ENCODE measurements at places on chromosomes 6 and 20.

GRCh38 chr6:37827603-37828265 is 8.2 kb downstream of the ZFAND3 start:
- no peak for DNase-seq

GRCh38 chr6:13368079-13368730 is 39.9 kb upstream of the TBC1D7 start:
- no peak for DNase-seq

GRCh38 chr20:20736303-20736702 is 23.9 kb upstream of the RALGAPA2 start:
- no peak for DNase-seq

DNA sequence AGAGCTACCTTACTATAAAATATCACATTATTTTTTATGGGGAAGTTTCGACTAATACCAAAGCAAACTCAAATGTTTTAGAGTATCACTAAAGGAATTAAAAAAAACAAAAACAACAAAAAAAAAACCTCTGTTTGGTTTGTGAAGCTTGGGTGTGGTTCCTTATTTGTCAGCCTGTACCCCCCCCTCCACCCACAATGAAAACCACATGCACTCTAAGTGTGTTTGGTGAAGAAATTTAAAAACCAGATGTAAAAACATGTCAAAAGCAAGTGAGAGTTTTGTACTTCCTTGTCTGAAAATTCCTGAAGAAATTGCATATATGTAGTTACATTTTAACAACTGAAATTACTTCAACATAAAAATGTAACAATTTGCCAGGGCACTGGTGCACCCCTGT is 3.1 kb downstream of the STK38 start:
- no peak for DNase-seq

GRCh38 chr20:39048000-39048696 is 86.0 kb downstream of the DHX35 start:
- peak; percentile 81 for DNase-seq

DNA sequence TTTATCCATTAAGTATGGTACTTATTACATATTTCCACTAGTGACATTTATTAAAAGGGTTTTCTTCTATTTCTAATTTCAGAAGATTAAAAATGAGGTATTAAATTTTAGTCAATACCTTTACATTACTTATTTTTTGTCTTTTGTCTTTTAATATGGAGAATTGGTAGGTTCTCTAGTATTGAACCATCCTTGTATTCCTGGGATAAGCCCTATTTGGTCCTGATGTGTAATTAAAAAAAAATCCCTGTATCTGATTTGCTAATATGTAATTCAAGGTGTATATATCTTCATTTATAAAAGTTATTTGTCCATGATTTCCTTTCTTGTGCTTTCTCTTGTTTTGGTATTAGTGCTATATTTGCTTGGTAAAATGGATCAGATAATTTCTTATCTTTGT is 153.7 kb downstream of the TRMT11 start:
- no peak for DNase-seq

DNA sequence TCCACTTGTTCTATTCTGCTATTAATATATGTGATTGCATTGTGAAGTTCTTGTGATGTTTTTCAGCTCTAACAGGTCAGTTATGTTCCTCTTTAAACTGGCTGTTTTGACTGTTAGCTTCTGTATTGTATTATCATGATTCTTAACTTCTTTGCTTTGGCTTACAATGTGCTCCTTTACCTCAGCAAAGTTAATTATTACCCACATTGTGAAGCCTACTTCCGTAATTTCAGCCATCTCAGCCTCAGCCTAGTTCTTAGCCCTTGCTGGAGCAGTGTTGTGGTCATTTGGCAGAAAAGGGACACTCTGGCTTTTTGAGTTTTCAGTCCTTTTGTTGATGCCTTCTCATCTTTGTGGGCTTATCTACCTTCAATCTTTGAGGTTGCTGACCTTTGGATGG is 440.2 kb downstream of the TBC1D32 start:
- no peak for DNase-seq

DNA sequence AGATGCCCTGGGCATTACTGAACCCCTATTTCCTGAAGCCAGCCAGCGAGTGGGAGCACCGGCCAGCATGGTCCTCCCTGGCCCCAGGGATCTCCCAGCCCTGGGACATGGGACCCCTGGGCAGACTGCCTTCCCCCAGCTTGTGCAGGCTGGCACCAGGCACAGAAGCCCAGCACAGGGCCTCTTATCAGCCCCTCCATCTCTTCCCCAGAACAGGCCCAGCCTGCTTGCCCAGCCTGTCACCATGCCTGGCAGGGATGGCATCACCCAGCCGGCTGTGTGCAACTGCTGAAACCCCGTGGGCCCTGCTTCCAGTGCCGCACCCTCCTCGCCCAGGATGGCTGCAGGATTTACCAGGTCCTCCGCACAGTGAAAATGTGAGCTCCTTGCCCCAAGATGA is 6.1 kb upstream of the OSBPL2 start:
- DNase-seq = no peak

DNA sequence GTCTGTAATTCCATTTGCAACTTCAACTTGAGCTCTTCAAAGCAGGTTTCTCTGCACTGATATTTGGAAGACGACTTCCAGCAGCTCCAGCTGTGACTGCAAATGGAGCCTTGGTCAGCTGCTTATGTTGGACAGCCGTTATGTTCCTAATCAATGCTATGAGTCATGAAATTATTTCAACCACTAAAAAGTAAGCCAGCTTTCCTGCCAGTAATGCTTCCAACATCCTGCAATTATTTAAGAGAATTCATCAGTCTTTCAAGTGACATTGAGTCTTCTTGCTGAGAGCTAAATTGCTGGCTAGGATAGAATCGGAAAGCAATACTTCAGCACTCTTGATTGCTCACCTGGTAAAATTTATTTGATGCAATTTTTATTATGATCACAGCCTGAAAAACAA is 375.7 kb downstream of the MMUT start:
- no peak for DNase-seq

DNA sequence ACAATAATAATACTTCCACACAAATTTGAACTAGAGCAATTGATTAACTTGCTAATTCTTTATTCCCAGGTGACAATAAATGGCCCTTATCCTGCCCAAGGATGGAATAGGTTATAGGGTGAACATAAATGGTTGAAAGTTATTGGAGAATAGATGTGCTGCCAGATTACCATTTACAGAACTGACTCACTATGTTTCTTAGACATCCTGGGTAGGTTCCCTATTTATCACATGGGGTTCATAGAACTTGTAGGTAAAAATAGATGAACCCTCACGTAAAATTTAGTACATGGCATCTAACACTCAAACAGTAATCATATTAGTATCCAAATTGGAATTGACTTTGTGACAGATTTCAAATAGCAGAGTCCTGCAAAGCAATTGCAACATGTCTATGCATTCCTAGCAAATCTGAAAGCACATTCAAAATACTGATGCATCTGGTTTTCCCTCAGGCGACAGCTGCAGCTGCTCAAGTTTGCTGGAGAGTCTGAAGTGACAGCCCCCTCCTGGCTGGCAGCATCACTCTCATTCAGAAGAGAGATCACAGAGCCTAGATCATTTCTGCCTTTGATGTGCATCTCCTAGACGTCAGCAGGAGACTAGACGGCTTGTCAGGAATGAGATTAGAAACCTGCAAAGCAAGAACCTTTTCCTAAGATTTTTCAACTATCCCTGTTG is 80.2 kb upstream of the RNF217 start:
- DNase-seq = no peak

DNA sequence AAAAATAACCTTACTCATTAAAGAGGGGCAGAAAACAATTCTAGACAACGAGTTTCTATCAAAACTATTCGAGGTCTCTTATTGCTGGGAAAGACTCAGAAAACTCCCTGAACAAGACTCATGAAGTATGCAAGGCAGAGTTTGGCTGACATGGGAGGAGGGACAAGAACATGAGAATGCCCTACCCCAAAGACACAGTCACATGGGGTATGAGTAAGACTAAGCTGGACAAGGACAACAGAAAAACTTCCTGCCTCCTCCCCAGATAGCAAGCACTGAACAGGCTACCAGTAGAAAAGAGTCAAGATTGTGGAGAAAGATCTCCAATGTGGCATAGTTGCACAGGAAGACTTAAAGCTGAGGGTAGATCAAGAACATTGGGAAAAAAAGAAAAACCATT is 39.7 kb upstream of the PHIP start:
- no peak for DNase-seq

DNA sequence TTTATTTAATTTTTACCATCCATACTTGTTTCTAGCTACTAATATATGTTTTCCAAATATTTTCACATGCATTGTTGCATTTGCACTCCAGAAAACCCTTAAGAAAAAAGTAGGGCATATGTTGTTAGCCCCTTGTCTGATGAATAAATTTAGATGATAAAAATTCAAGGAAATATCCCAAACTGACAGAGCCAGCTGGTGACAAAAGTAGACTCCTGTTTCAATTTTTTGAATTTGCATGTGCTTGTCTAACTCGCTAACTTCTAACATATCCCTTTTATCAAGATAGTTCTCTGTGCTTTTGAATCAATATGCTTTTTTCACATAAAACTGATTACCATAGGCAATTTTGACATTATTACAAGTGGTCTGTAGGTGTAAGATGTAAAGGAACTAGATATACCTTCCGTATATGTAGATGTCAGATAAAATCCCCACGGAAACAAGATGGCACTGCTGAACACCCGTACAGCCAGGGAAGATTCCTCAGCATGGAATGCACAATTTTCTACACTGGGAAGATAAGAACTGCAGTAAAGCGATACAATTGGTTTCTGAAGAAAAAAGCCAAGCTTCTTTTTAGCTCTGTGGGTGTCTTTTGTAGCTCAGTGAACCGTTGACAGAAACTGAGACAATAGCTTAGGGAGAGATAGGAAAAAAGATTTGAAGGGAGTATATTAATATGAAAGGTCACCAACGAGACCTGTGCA is 437.6 kb upstream of the RNF217 start:
- DNase-seq = no peak

DNA sequence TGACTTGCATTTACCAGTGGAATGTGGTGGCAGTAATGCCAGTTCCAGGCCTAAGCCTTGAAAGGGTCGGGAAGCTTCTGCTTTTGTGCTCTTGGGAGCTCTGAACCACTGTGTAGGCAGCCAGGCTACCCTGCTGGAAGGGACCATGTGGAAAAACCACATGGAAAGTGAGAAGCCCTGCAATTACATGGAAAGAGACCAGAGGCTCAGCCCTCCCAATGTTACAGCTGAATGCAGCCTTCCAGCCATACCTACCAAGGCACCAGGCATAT is 14.9 kb upstream of the KCNB1 start:
- no peak for DNase-seq

DNA sequence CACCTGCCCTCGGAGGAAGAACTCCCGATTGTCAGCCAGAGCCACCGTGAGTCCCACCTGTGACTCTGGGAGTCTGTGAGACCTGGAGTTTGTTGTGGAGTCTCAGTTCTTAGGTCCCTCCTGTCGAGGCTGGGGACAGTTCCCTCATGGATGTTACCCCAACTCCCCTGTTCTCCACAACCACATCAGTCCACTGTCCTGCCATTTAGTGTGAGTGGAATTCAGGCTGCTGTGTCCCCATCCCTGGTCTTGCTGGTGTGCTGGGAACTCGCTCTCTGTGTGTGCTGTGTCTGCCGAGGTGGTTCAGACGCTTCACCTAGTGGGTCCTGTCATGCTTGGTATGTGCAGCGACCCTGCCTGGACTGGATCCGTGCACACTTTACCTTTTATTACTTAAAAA is 163.2 kb downstream of the DTNBP1 start:
- no peak for DNase-seq

- peak; percentile 55 for DNase-seq
Observed at GRCh38 chr6:108133594-108134179, 32.1 kb upstream of the NR2E1 start.

DNA sequence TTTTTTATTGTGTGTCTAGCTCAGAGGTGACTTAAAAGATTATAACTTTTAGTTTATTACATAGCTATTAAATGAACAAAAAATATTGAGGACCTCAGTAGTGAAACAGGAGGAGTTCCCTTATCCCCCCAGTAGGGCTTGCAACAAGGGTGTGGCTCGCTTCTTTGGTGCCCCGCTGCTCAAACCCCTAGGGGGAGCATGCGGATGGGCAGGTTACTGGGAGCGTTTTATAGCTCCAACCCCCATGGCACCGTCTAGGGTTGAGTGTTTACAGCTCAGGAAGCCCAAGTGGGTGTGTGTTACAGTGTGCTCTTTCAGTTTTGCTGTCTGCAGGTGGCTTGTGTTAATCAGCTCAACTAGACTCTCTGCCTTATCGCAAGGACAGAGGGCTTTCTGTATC is 1513.7 kb downstream of the GRIK2 start:
- no peak for DNase-seq

DNA sequence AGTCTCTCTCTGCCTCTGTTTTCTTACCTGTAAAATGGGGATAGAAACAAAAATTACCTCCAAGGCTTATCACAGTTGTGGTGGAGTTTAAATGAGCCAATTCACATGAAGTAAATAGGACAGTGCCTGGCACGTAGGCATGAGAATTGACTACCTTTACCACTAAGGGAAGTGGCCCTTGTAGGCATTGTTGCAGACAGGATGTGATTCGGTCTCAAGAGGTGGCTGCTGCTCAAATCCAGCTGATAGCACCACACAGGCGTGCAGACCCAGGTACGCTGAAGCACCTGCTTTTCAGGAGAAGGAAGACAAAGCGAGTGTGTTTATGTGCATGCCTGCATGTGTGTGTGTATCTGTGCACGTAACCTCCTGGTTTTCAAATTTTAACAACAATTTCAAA is 108.6 kb downstream of the EYA2 start:
- DNase-seq = no peak

GRCh38 chr6:41729624-41730023 is 5.8 kb downstream of the TFEB start:
- DNase-seq = no peak

DNA sequence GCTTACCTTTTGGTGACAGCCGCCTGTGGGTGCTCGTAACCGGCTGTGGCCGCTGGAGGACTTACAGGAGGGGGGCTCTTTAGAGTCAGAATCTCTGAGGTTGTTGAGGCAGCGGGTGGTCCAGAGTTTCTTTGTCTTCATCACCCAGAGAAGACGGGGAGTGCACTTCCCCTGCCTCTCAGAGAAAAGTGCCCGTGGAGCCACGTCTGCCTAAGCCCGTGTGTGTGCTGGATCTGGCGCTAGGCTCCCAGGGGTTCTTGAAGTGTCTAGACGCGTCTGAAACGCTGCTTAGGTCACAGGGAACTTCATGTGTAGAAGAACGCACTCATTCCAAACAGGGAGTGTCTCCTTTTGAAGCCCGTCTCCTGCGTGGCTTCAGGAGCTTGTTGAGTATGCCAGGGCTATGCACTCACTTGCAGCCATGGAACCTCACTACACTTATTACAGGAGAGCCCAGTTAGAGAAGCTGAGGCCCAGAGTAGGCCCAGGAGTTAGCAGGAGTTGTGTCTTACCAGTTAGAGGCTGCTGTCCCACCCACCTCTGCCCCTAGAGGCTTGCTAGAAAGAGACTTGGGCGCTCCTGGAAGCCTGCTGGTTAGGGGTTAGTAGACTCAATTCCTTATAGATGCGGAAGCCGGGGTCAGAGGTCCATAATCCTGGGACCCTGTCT is 1.3 kb downstream of the LSM14B start:
- DNase-seq = no peak

- DNase-seq = no peak
Observed at GRCh38 chr6:47247227-47247797, 62.4 kb downstream of the TNFRSF21 start.

- DNase-seq = no peak
Observed at GRCh38 chr20:37298190-37298939, 8.9 kb downstream of the MANBAL start.

GRCh38 chr6:1027795-1028569 is 283.9 kb upstream of the FOXQ1 start:
- DNase-seq = no peak

- DNase-seq = no peak
Observed at GRCh38 chr6:43898358-43899131, 128.5 kb downstream of the VEGFA start.
